Activated T-cell treated with anti-CD3 and anti-CD28 coated beads, Interleukin-2, amount 50 U/mL, for 72 hours (primary cell): ENCODE measurements at places on chromosomes 1 and 21.
A peak's percentile ranks its signal among the peaks of the same experiment; 100 is the strongest.

DNA sequence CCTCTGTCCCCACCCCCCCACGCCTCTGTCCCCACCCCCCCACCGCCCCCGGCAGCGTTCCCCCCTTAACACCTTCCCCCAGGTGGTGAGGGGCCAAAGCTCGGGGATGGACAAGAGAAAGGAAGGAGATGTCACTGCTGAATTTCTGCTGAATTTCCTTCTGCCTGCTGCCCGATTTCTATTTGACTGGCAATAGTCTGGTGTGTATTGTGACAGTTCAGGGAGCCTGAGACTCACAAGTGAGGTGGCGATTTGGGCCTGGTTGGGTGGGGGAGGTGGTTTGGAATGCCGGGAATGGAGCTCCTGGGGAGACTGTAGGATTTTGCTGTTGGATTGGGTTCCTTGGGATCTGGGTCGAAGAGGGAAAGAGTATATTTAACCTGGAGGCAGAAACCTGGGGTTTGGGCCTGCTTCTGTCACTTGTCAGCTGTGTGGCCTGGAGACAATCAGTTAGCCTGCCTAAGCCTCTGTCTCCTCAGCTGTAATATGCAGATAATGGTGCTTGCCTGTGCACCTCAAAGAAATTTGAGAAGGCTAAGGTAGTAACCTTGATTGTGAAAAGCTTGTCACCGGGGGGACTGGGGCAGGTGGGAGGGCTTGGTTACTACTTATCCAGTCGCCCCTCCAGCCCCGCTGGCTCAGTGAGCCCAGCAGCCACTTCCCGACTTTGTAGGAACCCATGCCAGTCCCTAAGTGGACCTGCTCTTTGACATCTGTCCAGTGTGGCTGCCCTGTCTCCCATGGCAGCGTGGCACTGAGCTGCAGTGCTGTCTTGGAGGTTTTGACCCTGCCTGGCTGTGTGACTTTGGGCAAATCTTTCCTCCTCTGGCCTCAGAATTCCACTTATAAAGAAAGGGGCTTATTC, 7.7 kb upstream of the LMNA start:
- DNase-seq, result no peak

GRCh38 chr1:167541003-167541402, 12.6 kb downstream of the CREG1 start:
- DNase-seq, result no peak

DNA sequence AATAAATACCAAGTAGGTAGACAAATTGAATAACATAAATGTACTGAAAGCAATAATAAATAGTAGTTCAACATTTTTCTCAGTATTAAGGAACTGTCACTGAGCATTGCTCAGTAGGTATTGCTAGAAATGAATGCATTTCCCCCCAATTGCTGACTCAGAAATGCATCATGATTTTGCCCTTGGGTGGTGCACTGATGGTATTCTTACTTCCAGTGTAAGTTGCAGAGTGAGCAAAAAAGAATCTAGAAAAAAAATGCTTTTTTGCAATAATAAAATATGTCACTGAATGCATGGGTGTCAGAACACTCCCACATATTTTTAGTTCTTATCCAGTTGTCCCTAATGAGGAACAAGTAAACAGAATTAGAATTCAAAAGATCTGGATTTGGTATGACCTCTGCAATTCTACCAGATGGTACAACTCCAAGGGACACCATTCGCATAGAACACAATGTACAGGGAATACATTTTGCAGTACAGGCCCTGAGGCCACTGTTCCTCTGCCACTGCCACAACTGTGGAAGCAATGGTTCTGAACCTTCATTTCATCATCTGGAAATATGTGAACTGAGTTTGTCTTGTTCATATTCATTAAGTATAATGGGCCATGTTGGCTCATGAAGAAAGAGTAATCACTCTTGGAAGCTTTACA, 78.0 kb downstream of the ATP6V1G3 start:
- peak; percentile 37 for DNase-seq

GRCh38 chr21:42347601-42348327, 3.0 kb downstream of the TFF2 start:
- DNase-seq, result no peak

- no peak for DNase-seq
Observed at GRCh38 chr1:55937840-55938375, 641.5 kb downstream of the PLPP3 start.

DNA sequence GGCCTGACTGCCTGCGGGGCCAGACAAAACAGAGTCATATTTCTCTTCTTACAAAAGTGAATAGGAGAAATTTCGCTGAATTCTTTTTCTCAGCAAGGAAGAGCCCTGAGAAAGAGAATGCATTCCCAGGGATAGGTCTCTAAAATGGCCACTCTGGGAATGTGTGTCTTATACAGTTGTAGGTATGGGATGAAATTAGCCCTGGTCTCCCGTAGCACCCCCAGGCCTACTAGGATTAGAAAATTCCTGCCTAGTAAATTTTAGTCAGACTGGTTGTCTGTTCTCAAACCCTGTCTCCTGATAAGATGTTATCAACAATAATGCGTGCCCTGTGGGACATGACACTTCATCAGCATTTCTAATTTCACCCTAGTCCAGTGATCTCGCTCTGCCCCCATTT, 920.1 kb downstream of the LTN1 start:
- DNase-seq, result no peak

GRCh38 chr1:197320991-197321531, 53.0 kb downstream of the CRB1 start:
- no peak for DNase-seq

DNA sequence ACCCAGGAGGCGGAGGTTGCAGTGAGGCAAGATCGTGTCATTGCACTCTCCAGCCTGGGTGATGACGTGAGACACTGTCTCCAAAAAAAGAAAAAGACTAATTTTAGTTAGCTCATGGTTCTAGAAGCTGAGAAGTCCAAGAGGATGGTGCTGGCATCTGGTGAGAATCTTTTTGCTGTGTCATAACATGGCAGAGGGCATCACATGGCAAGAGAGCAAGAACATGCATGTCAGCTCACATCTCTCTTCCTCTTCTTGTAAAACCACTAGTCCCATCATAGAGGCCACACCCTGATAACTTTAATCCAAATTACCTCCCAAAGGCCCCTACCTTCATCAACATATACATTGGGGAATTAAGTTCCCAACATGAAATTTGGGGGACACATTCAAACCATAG, 13.8 kb upstream of the CNN3 start:
- DNase-seq, result no peak

- no peak for DNase-seq
Observed at GRCh38 chr21:26969971-26970725, 3.3 kb upstream of the ADAMTS5 start.

GRCh38 chr1:207172321-207172720, 68.3 kb downstream of the C4BPA start:
- no peak for DNase-seq

GRCh38 chr1:245583575-245584330, 429.0 kb downstream of the KIF26B start:
- no peak for DNase-seq

GRCh38 chr1:82463951-82464350, 663.2 kb downstream of the ADGRL2 start:
- DNase-seq, result no peak

- DNase-seq, result no peak
Observed at GRCh38 chr1:40592107-40592803, 60.8 kb downstream of the ZNF684 start.

GRCh38 chr1:17094664-17095063, 24.6 kb downstream of the PADI2 start:
- no peak for DNase-seq
